ENCODE measurements at places on chromosomes 2 and 18.

- DNase-seq, result no peak
Observed at GRCh38 chr2:144944546-144945220, 424.8 kb upstream of the ZEB2 start.

GRCh38 chr2:195533771-195534642 is 123.0 kb upstream of the SLC39A10 start:
- peak; percentile 73 for DNase-seq

DNA sequence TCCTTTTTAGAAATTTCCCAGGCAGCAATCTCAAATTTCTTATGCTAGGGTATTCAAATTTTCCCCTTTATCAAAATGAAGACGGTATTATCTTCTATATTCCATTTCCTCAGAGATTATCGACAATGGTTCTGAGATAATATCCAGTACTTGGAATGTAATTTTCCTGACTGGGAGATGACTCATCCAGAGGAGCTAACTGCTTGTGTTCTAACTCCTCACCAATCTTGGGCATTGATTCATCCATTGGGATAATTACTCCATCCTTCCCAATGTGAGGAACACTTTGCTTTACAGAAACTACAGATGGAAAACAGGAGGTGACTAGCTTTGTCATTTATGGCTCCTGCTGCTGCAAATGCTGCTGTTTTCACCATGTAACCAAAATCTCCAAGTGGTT is 239.4 kb upstream of the LYPD1 start:
- DNase-seq, result no peak

GRCh38 chr18:51340332-51340731 is 142.9 kb upstream of the MEX3C start:
- no peak for DNase-seq

DNA sequence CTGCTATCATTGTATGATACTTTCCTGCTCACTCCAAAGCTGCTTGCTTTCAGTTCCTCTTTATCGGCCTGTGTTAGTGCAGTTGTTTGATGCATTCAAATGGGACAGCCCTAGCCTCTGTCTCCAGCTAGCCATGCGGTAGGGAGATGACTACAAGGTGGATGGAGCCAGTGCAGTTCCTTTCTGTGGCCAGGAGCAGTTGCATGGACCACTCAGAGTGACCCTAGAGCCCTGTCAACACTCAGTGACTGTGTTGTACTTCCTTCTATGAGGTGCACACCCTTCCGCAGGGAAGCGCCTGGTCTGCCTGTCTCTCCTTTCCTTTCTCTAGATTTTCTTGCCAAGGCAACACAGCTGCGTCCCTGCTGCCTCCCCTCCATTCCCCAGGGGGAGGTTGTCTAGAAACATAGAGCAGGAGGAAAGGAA is 33.8 kb downstream of the KCNS3 start:
- no peak for DNase-seq

GRCh38 chr2:173676647-173677046 is 288.5 kb downstream of the SP3 start:
- no peak for DNase-seq

GRCh38 chr2:191994749-191995148 is 147.9 kb upstream of the CAVIN2 start:
- no peak for DNase-seq

- peak; percentile 7 for DNase-seq
Observed at GRCh38 chr18:36850527-36851201, 21.7 kb downstream of the KIAA1328 start.

- DNase-seq, result no peak
Observed at GRCh38 chr2:45623098-45623497, 12.0 kb upstream of the SRBD1 start.

GRCh38 chr18:77145364-77145901 is 12.8 kb upstream of the MBP start:
- DNase-seq, result no peak

GRCh38 chr2:127857265-127857808 is 618 bp downstream of the POLR2D start:
- no peak for DNase-seq

DNA sequence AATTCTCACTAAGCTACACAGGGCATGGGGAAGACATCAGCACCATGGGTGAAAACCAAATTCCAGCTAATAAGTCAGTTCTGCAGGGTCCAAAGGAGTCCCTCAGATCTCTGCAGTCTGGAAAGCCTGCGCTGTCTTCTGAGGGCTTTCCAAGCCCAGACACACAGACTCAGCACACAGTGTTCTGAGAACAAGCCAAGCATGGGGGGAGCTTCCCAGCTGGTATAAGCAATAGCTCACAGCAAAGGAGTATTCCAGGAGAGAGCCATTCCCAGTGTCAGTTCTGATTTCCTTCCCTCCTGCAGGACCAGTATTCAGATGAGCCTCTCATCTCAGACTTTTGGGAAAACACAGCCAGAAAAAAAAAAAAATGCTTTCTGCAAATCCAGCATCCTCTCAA is 370.8 kb downstream of the TNS1 start:
- DNase-seq, result no peak

GRCh38 chr2:9914384-9915065 is 37.0 kb upstream of the GRHL1 start:
- peak; percentile 21 for DNase-seq

DNA sequence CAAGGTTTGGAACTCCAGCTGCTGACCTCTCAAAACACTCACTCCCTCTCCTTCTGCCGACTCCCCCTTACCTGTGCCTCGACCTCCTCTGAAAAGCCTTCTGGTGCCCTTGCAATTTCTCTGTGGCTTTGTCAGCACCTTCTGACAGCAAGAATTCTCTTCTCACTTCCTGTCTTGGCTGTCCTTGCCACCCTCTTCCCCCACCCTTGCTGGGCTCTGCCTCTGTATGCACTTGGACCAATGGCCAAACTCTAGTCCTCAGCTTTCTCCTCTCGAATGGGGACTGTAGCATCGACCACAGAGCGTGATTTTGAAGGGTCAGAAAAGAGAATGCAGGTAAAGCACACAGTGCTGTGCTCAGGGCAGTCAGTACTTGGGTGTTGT is 99.0 kb downstream of the HS1BP3 start:
- no peak for DNase-seq

DNA sequence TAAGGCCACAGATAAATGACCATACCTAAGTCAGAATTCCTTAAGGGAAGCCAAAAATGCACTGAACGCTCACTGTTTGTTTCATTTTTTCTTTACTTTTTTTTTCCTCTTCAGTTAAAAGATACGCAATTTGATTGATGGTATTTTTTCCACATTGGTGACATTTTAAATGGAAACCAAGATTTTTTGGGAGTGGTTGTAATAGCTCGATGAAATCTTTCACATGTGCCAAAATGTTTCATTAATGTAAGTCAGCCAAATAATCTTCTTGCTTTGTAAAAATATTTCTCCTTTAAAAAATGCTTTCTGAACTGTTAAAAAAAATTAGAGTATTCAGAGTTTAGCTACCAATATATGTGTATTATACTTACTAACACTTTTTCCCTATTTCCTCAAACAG is 339.8 kb downstream of the ZEB2 start:
- no peak for DNase-seq

DNA sequence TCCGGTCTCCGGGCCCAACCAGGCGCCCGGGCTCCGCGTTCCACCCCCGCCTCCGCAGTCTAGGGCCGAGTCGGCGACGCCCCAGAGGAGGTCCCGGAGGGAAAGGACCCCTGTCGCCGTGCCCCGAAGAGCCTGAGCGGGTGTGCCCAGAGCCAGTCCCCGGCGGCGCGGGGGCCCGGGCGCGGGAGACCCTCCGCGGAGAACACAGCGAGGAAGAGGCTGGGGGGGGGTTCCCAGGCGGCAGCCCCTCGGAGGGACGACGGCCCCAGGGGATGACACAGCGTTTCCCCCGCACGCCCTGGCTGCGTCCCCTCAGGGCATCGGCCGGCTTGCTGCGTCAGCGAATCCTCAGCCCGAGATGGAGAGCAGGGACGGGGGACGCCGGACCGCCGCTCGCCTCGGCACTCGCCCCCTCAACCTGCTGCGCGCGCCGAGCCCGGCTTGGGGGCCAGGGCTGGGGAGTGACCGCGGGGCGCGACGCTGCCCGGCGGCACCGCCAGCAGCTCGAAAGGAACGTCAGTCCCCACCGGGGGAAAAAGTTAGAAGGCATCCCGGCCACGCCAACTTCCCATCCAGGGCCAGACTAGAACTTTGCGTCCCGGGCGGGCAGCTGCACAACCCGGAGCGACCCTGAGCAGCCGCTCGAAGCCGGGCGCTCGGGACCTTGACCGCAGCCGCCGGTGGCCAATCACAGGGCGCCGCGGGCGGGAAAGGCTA is 711 bp downstream of the SFXN5 start:
- peak; percentile 61 for DNase-seq

DNA sequence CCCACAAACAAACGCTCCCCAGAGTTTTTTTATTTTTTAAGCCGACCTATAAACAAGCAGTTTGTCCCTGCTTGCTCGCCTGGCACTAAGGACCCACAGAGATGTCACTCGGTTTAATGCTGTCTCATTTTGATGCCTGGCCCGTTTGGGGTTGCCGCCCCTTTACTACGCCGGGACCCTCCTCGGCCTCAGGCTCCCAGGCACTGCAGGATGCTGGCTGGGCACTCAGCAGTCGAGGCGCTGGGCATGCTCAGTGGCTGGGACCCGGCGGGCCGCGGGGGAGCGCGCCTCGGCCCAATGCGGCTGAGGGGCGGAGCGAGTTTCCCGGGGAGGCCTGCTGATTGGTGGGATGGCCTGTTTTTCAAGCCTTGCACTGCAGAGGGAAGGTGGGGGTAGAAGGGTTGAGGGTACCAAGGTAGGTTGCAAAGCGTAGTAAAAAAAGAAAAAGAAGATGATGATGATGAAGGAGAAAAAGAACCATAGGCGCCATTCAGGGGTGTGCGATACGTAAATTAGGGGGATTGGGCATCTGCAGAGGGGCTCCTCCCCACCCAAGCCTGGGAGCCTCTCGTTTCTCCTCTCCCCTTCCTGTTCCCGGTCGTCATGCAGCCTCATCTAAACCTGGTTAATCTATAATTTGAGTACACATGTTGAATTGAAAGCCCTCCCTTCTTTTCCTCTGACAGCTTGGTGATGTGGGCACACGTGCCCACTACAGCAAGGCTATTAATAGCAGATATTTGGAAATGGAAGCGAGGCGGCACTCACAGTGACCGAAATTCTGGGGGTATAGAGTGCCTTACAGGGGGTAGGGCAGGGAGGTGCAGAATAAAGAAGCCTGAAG is 1.5 kb upstream of the IRS1 start:
- DNase-seq, result peak; percentile 22

DNA sequence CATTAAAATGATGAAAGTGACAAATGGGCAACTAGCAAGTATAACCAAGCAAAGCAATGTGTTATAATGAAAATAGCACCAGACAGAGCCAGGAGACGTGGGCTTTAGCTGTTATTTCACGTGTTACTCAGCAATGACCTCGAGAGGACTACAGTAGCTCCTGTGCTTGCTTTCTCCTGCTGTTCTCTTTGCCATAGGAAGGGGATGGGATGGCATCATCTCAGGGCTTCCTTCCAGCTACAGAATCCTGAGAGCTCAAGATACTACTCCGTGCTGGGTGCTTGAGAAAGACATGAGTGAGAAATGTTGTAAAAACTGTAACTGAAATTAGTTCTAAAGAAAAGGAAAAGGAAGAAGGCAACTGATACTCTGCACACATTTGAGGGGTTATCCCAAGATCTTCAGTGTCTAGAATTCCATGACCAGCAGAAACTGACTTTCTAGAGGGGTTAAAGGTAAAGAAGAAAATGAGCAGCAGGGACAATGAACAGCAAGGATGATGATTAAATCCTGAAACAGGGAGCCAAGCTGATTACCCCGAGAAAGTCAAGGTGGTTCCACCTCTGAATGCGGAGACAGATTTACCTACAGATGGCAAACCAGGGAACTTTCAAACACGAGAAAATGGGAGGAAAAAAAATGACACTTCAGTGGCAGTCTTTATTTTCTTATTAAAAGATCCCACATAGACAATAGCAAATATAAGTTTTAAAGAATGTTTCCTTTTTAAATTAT is 33.4 kb downstream of the GAREM1 start:
- DNase-seq, result no peak

- no peak for DNase-seq
Observed at GRCh38 chr2:132757002-132757589, 87.1 kb upstream of the LYPD1 start.

DNA sequence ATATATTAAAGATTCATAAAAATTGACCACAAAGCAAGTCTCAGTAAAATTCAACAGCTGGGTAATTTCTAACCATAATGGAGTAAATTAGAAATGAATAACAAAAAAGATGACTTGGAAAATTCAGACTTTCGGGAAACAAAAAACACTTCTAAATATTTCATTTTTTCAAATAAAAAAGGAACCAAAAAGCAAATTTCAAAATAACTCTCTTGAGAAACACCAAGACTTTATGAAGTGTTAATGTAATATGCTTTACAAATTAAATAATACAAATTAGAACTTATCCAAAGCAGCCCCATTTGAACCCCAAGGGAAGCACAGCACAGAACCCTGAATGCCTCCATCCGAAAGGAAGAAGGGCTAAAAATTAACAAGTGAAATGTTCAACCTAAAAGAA is 175.9 kb downstream of the HDAC4 start:
- DNase-seq, result no peak

DNA sequence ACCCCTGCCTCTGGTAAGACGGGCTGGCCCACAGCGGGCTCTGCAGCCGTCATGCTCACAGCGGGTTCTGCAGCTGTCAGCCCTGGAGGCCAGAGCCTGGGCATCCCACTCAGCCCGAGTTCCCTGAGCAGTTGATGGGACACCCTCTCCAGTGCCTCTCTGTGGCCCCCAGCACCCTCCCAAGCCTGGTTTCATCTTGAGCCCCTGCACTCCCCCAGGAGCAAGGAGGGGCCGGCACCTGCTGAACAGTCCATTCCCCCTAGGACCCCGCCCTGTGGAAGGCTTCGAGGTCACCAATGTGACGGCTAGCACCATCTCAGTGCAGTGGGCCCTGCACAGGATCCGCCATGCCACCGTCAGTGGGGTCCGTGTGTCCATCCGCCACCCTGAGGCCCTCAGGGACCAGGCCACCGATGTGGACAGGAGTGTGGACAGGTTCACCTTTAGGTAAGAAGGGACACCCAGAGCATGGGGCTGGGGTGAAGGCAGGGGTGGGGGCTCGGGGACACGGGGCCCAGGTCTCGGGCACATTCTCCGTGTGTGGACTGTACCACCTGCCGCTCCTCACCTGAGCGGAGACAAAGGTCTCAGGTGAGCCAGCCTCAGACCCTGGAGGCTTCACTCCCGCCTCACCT is 34.5 kb downstream of the MTERF4 start:
- DNase-seq, result no peak

- DNase-seq, result no peak
Observed at GRCh38 chr2:29676886-29677453, 244.4 kb downstream of the ALK start.

All from T1000 (cell line).